ENCODE measurements at places on chromosomes 6 and 20.

- H3K27ac ChIP-seq: no peak overlapping the region
- H3K4me3 ChIP-seq: no peak overlapping the region
- DNase-seq: no peak
- H3K4me1 ChIP-seq: no peaks in the 10 kb centered on the region
- no peaks in the 10 kb centered on the region for H3K27me3 ChIP-seq
- H3K36me3 ChIP-seq: no peaks in the 10 kb centered on the region
Measured at GRCh38 chr6:40138273-40138720, 204.0 kb upstream of the MOCS1 start.

GRCh38 chr6:6148192-6148815, 141.6 kb upstream of the NRN1 start:
- no peaks in the 10 kb centered on the region for H3K36me3 ChIP-seq
- no peak overlapping the region for H3K27ac ChIP-seq
- no peaks in the 10 kb centered on the region for H3K4me1 ChIP-seq
- no peaks in the 10 kb centered on the region for H3K27me3 ChIP-seq
- H3K4me3 ChIP-seq: no peak overlapping the region

- H3K36me3 ChIP-seq: no peaks in the 10 kb centered on the region
- DNase-seq: no peak
- H3K4me3 ChIP-seq: no peak overlapping the region
- H3K27me3 ChIP-seq: no peaks in the 10 kb centered on the region
Measured at GRCh38 chr6:24924580-24925356, 11.0 kb downstream of the RIPOR2 start.

GRCh38 chr6:91720324-91720723, 1133.5 kb upstream of the MAP3K7 start:
- no peaks in the 10 kb centered on the region for H3K27me3 ChIP-seq
- H3K27ac ChIP-seq: no peak overlapping the region
- no peak for DNase-seq
- H3K36me3 ChIP-seq: no peaks in the 10 kb centered on the region
- no peak overlapping the region for H3K4me3 ChIP-seq
